ENCODE measurements at places on chromosomes 2 and 18.
A peak's percentile ranks its signal among the peaks of the same experiment; 100 is the strongest.

DNA sequence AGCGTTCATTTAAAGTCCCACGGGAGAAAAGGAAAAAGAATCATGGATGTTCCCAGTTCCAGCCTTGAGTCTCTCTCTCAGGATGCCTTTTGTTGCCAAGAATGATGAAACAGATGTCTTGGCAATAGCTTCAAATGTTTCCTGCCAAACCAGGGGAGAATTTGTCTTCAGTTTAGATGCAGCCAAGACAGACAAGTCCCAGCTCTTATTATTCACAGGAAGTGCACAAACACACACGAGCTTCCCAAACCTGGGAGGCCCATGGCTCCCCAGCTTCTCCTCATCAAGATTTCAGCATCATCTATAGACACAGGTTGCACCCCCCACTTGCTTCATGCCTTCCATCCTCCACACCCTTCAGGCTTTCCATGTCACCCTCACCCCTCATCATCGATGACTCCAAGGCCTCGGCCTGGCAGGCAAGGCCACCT is 45.9 kb downstream of the HS1BP3 start:
- DNase-seq: no peak

- DNase-seq: peak; percentile 8
These were observed 37.5 kb downstream of the POLR1A start for GRCh38 chr2:86068136-86068588.

DNA sequence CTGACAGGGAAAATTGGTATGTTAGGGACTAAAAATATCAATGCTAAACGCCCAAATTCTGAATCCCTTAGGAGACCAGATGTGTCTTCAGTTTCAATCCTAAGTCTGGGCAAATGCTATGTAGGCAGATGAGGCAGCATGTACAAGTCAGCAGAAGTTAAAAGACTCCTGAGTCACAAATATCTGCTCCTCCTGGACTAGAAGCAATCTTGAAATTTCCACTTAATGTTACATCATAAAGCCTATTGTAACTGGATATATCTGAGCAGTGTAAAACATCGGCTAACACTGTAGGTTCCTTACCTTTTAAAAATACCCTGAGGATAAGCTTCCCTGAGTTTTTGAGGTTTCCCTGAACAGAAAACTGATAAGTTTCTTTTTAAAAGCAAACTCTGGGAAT is 1087.6 kb upstream of the PIK3C3 start:
- DNase-seq: no peak

DNA sequence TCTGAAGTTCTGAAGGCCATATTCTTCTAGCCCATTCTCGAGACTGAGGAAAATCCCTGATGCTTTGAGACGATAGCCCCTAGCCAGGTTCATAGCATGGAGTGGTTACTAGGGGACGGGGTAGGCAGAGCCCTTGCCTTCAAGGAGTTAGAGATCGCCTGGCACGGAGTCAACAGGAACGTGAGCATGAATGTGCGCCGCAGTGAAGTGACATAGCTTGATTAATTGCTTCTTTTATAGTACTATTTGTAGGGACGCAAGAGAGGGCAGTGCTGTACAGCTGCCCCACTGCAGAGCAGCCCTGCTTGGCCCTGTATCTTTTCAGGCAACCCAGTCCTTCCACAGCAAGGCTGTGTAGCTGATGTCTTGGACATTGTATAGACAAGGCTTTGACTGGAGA is 26.2 kb downstream of the HRH4 start:
- no peak for DNase-seq

GRCh38 chr18:42028247-42028832 is 73.3 kb downstream of the PIK3C3 start:
- DNase-seq: no peak

DNA sequence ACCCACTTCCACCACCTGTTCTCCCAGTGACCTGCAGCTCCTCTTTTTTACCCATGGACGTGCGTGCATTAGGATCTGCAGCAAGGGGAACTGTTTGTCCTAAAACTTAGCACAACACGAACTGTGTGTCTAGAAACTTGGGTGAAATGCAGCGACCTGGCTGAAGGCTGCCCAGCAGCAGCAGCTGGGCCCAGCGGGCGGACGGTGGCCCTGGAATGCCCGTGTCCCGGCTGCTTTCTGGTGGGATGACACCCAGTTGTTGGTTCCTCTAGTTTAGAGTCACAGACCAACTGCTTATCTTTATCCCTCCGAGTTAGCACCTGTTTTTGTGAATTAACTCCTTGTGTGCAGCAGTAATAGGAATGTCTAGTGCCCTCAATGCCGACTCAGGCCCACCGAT is 61.9 kb upstream of the PXDN start:
- no peak for DNase-seq

GRCh38 chr2:65536596-65536995 is 104.2 kb upstream of the SPRED2 start:
- DNase-seq: no peak

GRCh38 chr2:199814101-199814816 is 36.7 kb downstream of the FTCDNL1 start:
- no peak for DNase-seq

- no peak for DNase-seq
These were observed 261.8 kb downstream of the SPAG16 start for GRCh38 chr2:213545964-213546475.

DNA sequence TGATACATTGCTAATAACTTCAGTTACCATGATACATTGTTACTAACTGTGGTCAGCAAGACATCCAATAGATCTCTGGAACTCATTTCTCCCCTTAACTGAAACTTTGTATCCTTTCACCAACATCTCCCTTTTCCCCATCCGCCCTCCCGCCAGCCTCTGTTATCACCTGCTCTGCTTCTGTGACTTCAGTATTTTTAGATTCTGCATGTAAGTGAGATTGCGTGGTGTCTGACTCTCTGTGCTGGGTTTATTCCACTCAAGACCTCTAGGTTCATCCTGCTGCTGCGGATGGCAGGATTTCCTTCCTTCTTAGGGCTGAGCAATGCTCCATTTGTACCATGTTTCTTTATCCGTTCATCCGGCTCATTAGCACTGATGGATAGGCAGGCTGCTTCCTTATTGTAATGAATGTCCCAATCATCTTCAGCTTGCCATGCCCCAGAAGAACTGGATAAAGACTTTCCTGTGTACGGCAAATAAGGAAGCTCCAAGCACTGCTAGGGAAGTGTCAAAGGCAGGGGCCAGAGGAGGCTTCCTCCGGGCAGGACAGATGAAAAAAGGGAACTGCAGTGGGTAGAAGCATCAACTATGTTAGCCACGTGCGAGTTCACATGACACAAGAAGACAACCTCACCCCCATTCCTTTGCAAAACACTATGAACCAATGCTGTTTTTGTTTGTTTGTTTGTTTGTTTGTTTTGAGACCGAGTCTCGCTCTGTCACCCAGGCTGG is 113.4 kb downstream of the EIPR1 start:
- no peak for DNase-seq

- DNase-seq: no peak
These were observed 19.5 kb upstream of the ERCC3 start for GRCh38 chr2:127313406-127313805.

DNA sequence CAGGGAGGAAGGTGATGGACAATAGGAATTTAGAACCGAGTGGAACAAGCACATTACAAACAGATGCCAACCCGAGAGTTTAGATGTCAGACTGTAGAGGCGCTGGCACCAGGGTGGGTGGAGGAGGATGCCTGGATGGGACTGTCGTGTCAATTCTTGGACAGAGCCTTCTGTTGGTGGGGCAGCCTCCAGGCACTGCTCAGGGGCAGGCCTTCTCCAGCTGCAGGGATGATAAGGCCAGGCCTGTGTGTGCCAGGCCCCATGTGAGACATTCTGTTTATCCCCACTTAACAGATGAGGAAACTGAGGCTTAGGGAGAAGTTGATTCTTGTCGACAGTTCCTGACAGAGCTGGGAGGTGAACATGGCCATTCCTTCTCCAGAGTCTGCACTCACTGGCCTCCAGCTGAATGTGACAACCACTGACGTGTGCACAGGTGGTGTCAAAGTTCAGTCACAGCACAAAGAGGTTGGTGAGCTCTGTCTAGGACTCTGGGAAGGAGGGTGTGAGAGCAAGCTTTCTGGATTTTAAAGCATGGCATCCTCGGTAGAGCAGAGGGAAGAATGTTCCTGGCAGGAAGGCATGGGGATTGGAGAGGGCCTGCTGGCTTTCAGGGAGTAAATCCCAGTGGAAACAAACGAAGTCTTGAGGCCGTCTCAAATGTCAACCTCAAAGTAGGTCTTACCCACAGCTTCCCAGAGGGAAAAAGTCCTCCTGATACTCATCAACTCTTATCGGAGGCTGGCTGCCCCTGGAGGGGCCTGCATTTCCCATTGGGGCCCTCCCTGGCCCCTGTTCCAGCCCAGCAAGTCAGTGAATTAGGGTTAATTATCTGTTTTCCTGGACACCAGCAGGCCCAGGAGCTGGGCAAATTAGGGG is 52.4 kb downstream of the GLI2 start:
- DNase-seq: no peak

GRCh38 chr2:85259879-85260278 is 67.9 kb downstream of the TGOLN2 start:
- no peak for DNase-seq

DNA sequence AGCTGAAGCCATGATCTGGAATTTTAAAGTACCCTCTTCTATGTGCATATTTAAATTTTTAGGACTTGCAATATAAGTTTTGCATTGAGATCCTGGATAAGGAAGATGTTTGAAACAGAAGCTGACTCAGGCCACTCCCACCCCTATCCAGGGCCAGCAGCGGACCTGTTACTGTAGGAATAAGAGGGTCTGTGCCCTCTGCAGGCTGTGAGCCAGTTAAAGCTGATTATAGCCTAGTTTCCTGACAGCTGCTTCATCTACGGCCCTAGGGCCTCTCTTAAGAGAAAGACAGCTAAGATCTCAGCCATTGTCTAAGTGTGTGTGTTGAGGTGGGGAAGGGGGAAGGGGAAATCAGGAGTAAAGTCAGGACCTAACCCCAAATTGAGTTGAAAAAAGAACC is 234.0 kb downstream of the HAUS1 start:
- DNase-seq: no peak

DNA sequence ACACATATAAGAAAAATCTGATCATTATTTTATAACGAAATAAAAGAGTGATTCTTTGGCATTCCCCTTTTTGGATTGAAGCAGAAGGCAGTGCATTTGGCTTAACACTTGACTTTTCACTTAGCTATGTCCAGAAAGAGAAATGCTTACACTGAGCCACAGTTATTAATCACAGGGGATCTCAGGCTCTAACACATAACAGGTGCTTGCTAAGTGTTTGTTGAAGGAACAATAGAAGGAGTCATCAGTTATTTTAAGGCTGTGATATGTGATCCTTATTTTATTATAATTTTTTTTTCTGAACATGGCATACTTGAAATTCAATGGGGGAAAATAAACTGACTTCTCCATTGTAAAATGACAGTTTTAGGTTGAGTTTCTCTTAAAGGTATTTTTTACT is 209.5 kb downstream of the UBE2E3 start:
- no peak for DNase-seq

- DNase-seq: no peak
These were observed 121.1 kb downstream of the LAMA3 start for GRCh38 chr18:23810396-23810795.

DNA sequence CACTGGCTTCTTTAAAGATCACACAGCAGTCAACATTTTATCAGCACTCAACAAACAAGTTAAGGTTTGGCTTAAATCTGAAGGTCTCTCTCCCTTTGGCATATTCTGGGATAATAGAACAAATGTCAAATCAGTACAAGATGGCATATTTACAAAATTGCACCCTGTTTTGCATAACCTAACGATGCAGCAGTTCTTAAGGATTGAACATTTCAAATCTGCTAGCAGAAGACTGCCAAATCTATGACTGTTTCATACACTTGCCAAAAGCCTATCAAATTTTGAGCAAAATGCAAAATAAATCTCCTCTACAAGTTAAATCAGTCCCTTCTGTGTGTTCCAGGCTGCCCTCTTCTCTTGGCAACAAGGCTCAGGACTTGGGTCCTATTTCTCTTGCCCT is 73.6 kb downstream of the DPP4 start:
- DNase-seq: no peak

DNA sequence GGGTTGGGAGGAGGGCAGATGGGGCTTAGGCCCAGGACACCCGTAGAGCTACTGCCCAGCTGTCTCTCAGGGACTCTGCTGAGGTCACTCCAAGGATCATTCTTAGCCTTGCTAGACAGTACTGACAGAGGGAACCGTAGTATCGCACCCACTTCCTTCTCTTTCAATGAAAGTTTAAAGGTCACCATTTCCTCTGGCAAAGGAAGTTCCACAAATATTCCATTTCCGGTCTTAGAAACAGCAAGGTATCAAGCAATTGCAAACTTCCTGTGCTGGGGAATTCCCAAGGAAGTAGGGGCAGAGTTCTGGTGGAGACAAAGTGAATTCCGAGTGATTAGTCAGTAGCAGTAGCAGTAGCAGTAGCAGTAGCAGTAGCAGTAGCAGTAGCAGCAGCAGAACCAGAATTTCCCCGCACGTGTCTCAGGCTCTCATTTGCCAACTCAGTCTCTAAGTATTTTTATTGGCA is 24.7 kb downstream of the IL1B start:
- DNase-seq: no peak

GRCh38 chr2:228408529-228409227 is 227.2 kb upstream of the SPHKAP start:
- DNase-seq: no peak

- no peak for DNase-seq
These were observed 31.5 kb downstream of the LYPD1 start for GRCh38 chr2:132638313-132639040.

- no peak for DNase-seq
These were observed 11.6 kb downstream of the ATP6V1C2 start for GRCh38 chr2:10732924-10733565.

DNA sequence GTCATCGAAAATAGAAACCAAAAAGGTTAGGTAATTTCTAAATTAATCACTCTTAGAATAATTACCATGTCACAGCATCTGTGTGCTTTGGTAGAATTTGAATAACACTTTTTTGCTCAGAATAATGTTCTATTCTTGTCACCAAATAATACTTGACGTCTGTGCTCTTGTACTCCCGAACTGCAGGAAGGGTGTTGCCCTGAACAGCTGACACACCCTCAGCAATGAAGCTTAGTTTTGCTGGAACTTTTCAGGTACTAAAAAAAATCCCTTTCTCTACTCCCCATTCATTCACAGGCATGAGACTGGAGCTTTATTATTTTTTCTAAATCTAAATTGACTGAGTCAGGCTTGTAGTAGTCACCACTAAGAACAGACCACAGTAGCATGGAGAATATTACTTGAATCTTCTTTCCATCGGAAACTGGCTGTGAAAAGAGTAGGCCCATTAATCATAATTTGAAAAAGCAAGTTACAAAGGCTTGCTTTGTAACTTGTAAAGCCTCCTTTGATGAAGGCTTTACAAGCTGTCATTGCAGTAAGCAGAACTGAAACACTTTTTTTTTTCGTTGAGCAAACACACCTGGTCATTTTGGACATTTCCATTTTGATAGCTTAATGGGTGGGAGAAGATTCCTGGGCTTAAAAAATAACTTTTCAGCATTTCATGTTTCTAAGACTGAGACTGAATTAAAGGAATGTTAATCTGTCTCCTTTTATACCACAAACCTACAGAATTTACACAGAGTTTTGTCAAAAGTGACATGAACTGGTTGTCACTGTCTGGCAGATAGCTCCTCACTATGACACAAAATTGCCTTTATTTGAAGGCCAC is 70.3 kb upstream of the PELI1 start:
- DNase-seq: no peak

GRCh38 chr2:144454466-144455287 is 65.2 kb downstream of the ZEB2 start:
- DNase-seq: no peak

Data from stimulated activated CD4-positive, alpha-beta T cell treated with anti-CD3 and anti-CD28 coated beads, Interleukin-4, amount 100 ng/mL, for 48 hours (primary cell).